ENCODE measurements at places on chromosomes 7 and 10.

DNA sequence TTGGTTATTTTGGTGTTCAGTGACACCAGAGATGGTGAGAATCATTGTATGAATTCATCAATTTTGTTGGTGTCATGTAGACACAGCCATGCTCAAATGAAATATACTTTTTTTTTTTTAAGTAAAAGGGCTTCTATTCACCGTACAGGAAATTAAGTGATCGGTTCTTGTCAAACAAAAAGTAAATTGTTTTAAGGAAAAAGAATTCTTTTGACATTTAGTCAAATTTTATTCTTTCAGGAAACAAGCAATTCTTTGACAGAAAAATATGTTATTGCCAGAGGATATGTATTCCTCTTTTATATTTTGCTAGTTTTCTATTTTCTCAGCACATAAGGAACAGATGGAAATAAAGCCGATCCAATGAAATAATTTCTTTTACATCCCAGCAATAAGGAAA, 551.9 kb downstream of the MAGI2 start:
- no peak for DNase-seq

GRCh38 chr10:13693783-13694700, 107.3 kb downstream of the PRPF18 start:
- DNase-seq, result no peak

DNA sequence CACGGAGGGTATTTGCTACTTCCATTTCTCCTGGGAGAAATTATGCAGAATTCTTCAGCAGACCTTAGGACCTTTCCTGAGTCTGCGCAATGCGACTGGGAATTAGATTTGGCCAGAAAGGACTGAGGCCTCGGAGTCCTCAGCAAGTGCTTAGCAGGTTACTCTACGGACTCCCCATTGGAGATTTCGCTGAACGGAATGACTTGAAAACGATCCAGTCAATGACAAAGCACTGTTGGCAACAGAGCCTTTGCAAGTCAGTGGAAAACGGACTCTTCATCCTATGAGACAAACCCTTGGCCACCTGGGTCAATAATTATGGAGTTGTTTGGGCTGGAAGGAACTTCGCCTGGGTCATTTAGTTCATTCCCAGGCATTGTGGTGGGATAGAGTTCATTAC, 107.4 kb downstream of the FAM204A start:
- DNase-seq, result no peak

GRCh38 chr7:108581655-108582491, 12.2 kb downstream of the DNAJB9 start:
- DNase-seq, result no peak

GRCh38 chr7:22610951-22611757, 111.2 kb upstream of the STEAP1B start:
- DNase-seq, result no peak

DNA sequence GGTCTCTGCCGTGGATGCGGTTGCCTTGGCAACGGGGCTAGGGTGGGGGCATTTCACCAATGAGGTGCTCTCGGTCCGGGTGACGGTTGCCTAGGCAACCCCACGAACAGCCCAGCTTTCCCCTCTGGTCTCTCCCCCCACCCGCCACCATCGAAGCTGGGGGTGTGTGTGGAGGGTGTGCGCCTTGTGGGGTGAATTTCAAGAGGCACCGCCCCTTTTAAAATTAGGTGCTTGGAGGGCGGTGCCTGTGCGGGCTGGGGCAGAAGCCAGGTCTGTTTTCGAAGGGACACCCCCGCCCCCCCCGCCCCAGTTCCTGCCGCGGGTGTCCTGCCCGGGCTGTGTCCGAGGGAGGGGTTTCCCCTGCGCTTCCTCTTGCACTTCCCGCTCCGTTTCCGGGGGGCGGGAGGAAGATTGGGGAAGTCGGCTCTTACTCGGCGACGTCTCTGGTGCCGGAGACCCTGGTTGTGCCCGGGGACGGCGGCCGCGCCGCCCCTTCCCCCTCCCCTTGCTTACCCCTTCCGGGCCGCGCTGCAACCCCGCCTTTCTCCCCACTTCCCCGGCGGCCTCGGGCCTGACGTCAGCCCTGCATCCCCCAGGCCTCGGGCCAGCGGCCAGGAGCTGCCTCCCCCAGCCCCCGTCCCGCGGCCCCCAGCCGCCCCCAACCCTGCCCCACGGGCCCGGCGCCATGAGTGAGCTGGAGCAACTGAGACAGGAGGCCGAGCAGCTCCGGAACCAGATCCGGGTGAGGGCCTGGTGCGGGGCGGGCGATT, 2.2 kb downstream of the GNB2 start:
- peak; percentile 90 for DNase-seq

- DNase-seq, result no peak
Observed at GRCh38 chr10:47360419-47361040, 12.4 kb downstream of the RBP3 start.

DNA sequence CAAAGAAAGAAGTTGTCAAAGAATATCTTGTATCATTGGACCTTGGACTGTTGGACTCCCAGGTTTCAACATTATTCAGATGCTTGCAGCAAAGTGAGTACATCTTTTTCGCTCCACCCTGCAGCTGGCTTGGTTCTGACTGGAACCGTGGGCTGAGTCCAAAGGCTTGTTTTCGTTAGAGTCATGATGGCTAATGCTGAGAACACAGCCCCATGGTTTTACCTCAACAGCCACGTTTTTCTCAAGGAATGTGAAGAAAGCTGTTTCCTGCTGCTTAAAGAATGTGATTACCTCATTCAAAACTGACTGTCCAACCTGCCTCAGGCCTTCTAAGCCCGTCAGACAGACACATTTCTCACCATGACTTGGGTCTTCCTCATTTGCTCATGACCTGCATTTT, 69.5 kb downstream of the STEAP1B start:
- no peak for DNase-seq

GRCh38 chr10:86635402-86635801, 18.9 kb upstream of the OPN4 start:
- no peak for DNase-seq

DNA sequence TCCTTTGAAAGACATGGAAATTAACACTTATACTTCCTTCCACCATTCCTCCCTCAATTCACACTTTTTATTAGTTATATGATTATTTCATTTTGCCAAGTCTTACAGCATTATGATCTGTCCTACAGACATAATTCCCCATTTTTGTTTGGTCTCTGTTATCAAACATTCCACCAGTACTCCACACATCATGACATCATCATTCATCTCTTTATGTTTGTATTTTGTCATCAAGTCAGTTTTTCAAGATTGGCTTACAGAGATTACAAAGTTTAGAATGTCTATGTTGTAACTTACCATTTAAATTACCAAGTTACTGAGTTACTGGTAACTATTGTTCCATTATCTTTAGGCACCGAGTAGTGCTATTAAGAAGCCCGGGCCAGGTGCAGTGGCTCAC, 150.2 kb downstream of the HTR7 start:
- no peak for DNase-seq

- DNase-seq, result no peak
Observed at GRCh38 chr7:33556472-33556871, 348.9 kb upstream of the BMPER start.

DNA sequence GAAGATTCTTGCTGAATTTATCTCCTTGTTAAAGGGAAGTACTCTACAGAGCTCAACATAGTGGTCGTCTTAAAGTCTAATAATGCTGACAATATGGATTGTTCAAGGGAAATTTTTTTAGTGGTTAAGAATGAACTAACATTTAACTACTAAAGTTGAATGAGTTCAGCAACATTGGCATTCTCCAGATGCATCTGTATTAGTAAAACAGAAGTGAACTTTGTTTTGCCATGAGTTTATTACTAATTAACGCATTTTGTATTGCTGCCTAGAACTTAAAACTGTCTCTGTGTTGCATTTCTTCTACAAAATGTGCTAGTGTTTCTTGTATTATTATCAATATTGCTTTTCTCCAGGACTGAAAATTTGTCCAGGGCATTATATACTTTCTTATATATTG, 67.5 kb downstream of the C1GALT1 start:
- DNase-seq, result no peak

GRCh38 chr10:121490871-121491519, 107.2 kb downstream of the FGFR2 start:
- no peak for DNase-seq

GRCh38 chr10:98956576-98957260, 278.9 kb downstream of the HPSE2 start:
- no peak for DNase-seq

GRCh38 chr7:100398239-100398638, 25.0 kb downstream of the PILRA start:
- DNase-seq, result no peak

DNA sequence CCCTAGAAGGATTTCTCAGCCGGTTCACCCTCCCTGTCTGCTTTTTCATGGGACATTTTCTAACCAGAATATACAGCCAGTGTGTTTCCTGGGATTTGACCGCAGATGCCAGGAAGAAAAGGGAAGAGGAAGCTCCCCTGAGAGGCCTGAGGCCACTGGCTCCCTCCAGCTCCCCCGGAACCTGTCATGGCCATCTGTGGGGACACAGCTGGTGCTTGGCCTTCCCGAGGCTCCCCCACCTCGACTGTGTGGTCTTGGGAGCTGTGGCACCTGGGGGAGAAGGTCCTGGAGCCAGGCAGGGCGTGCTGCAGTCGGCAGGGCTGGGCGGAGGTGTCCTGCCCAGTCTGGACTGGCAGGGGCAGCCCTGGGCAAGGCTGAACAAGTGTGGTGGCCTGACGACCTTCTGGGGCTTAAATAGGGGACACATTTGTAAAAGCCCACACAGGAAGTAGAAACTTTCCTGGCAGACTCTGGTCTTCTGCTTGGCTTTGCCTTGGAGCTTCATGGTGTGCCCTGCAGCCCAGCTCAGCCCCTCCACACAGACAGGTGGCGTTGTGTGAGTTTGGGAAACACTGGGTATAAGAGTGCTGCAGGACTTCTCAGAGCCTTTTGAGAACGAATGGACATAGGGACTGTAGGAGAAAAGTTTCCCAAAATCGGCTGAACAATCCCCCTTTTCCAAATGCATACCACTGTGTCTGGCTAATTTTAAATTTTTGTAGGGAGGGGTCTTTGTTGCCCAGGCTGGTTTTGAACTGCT, 6.8 kb downstream of the BRI3 start:
- DNase-seq, result no peak

GRCh38 chr10:86964061-86964846, 4.0 kb upstream of the ADIRF start:
- peak; percentile 18 for DNase-seq

DNA sequence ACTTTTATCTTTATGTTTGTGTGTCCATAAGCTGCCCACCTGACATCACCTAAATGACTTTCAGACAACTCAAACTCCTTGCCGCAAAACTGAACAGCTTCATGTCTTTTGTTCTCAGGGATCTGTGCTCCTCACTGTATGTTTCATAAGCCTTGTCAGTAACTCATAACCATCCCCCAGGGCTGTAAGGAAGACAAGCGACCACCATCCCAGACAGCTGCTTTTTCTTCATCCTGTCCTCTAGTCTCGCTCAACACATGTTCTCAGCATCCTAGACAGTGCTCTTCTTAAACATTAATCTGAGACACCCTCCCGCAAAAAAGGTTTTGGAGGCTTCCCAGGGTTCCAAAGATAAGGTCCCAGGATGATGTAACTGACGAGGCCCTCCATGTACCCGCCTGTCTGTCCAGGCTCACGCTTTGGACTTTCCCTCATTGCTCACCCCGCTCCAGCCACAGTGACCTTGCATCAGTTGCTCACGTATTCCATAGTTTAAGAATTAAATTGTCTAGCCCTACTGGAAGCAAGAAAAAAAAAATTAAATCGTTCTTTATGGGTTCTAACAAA, 69.8 kb downstream of the MAP3K8 start:
- no peak for DNase-seq

- no peak for DNase-seq
Observed at GRCh38 chr10:69629519-69629896, 539 bp upstream of the FAM241B start.

GRCh38 chr7:142334236-142334635, 76.4 kb upstream of the PRSS58 start:
- DNase-seq, result no peak

DNA sequence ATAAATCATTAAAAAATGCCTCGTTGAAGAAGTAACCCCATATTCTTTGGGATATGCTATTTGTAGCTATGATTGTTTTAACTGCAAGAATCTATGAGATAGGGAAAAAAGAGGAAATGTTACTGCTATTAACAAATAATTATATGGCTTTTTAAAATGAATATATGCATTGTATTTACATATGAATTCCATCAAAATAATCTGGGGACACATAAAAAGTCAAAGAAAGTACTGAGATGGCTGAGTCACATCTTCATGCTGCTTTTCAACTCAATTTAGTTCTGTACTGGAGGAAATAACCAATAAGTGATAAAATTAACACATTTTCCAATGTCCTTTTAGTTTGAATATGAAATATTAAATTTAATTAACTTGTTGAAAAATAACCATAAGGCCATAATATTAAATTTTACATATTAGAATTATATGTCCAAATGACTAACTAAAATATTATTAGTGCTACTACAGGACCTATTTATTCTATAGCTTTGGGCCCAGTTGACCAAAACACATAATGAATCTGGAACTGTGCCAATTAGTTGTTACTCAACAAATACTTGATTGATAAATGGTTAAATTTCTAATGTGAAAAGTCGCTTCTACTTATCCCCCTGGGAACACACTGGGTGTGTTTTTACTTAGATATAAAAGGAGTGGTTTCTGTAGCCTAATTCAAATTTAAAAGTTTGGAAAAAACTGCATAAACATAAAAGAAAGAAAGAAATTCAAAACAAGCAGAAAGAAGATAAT, 214.6 kb upstream of the PFKP start:
- DNase-seq, result no peak

- no peak for DNase-seq
Observed at GRCh38 chr7:130881799-130882141, 147.8 kb upstream of the KLF14 start.

DNA sequence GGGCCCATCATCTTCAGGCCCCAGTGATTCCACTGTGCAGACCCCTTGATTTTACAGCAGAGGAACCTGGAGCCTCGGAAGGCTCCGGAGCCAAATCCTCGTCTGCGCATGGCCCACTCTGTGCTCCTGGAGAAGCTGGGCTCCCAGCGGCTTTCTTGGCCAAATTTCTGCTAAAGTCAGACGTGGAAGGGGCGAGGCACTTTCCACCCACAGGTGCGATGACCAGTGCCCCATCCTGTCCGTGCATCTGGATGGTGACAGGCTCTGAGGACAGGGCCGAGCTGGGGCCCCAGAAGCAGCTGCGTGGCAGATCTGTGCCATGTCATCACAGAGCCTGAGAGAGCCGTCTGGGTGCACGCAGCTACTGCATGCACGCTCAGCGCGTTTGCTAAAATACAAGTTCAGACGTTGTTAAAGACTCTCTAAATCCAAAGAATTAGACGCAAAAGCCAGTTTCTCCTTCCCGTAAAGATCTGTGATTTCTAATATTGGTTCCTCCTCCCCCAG, 57.2 kb downstream of the JAKMIP3 start:
- DNase-seq, result no peak

DNA sequence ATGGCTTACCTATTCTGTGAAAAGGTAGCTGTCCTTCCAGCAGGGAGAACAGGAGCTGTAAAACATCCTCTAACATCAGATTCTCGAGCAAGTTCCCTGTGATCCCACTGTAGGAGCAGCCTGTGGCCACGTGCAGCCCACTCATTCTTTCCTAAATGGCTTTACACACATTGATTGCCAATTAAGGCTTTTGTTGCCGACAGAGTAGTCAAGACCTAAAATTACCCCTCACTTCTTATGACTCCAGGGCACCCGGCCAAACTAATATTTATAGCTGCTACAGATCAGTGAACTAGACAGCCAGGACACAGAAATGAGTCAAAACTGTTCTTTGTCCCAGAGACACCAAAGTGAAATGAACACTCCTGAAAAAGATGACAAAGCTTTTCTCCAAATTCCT, 832.1 kb downstream of the SORCS3 start:
- DNase-seq, result no peak

Data from GM06990 (cell line).